ENCODE measurements at places on chromosomes 5 and 9.

DNA sequence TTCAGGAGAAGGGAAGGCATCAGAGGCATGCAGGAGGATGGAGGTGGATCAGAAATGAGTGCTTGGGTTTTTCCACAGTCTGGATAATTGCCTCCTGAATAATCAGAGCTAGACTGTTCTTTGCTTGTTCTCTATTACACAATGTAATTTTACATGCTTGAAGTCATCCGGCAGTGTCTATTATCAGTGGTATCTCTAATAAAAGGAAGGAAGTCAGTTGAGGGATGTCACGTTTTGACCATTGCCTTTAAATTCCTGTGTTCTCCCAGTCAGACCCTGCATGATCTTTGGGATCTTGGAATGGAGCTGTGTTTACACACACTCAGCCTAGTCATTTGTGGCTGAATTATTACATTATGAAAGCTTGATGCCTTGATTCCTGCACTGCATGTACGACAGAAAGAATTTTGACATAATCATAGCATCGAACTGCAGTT is 91.0 kb downstream of the PDE8B start:
- DNase-seq: no peak

DNA sequence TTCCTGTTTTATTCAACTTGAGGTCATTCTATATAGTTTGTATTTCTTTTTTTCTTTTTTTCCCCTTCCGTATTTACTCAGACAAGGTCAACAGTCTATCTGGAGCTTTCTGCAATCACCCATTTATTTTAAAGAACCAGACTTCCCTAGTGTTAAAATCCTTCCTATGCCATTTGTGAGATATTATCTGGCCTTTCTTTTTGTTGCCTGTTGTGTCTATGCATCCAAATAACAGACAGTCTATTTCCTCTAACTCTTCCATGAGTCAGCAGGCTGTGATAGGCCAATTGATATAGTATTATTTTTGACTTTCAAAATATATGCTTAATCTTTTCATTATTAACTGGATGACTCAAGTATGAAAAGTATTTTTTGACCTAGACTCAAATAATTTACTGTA is 291.2 kb upstream of the PTPRD start:
- DNase-seq: no peak

DNA sequence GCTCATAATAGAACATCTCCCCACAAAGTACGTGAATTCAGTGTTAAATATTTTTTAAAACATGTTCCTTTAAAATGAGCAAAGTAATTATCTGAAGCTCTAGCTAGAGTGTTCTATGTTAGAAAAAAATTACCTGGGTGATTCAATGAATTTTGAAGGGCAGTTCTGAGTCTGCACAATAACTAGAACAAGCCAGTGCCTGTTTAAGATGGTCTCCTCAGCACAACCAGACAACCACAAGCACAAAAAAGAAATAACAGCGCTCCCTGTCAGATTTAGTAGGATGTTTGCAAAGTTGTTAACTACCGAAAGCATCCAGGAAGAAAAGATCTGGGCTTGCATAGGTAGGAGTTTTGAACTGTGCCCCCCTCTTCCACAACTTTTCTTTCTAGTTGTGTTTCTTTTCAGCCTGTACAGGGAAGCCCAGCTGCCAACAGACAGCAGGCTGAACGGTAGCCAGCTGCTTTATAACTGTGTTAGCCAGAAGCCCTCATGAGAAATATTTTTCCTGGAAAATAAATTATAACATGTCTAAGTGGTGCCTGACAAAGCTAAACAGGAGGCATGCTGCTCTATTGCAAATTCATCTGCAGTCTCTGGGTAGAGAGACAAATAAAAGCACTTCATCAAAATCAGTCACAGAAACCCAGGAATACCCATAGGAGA is 1026.9 kb downstream of the MAT2B start:
- peak; percentile 6 for DNase-seq

- no peak for DNase-seq
These were observed 86.3 kb upstream of the PHYKPL start for GRCh38 chr5:178318893-178319292.

- DNase-seq: no peak
These were observed 104.9 kb upstream of the RUSC2 start for GRCh38 chr9:35385042-35385441.

- no peak for DNase-seq
These were observed 48.5 kb downstream of the G3BP1 start for GRCh38 chr5:151820271-151820670.

GRCh38 chr5:73286896-73287295 is 113.9 kb downstream of the TMEM174 start:
- DNase-seq: no peak

- DNase-seq: peak; percentile 21
These were observed 130.3 kb downstream of the PAX5 start for GRCh38 chr9:36903541-36904435.

DNA sequence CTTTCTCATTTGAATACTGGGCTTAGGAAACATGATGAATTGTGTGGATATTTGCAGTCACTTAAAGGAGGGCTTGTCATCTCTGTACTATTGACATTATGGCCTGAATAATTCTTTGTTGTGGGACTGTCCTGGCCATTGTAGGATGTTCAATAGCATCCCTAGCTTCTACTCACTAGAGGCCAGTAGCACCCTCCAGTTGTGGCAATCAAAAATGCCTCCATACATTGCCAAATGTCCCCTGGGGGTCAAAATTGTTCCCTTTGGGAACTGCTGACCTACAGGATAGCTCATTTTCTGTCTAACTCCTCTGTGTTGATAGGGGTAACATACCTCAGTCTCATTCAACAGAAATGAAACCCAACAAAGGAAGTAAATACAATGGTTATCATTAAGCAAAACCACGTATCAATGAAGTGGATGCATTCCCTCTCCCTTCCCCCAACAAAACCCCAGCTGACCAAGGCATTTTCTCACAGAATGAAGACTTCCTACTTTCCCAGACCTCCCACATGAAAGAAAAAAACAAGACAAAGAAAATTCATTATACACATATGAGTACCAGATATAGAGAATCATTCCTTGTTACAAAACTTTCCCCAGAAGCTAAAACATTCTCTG is 18.1 kb downstream of the FYB1 start:
- no peak for DNase-seq

- DNase-seq: peak; percentile 91
These were observed at the start of gene TMEM8B for GRCh38 chr9:35829084-35829763. Gene TMEM8B, plus strand, starts transcription at chr9:35829228. Its CDS starts 220 bp downstream, at chr9:35829448.

- no peak for DNase-seq
These were observed 91.3 kb upstream of the GPBP1 start for GRCh38 chr5:57082441-57083067.

- DNase-seq: no peak
These were observed 151.8 kb upstream of the ADRA1B start for GRCh38 chr5:159764283-159765134.

- no peak for DNase-seq
These were observed 73.6 kb upstream of the ALDH1B1 start for GRCh38 chr9:38318759-38319495.

DNA sequence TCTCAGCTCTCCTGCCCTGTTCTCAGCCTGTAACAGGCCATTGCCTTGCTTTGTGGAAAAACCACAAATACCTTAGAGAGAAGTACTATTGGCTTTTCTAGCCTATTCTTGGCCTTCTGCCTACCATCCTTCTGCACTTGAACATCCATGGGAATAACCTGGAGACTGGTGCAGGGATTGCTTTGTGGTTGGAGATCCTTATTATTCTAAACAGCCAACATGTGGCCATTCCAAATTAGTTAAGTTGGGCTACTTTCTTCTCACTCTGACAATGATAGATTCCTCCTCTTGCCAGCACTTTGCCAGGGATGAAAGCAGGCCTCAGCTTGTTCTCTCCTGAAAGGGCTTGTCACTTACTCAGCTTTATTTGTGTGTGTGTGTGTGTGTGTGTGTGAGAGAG is 240.4 kb downstream of the GLIS3 start:
- DNase-seq: no peak

- no peak for DNase-seq
These were observed 17.4 kb downstream of the FGF18 start for GRCh38 chr5:171436804-171437285.

All from urinary bladder (tissue), 4 donors.